ENCODE measurements at places on chromosomes 1 and 21. TPM values are rescaled to one million over a fixed set of nuclear protein-coding genes. Genes with fewer than 3 reads are reported as not detected.

DNA sequence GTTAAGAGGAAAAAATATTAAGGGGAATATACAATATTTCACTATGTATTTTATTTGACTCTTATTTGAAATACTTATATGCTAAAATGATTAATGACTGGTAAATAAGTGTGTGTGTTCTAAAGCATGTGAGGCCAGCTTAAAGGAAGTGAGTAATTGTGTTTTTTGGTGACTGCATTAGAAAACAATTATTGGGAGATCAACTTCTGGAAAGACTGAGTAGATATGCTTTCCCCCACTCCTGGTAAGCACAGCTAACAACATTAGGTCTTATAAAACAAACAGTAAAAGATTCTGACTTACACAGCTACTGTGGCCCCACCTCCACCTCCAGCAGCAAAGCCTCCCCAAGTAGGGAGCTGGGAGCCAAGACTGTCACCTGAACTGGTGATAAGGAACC is 403.0 kb downstream of the SRGAP2C start:
- no peak for DNase-seq

DNA sequence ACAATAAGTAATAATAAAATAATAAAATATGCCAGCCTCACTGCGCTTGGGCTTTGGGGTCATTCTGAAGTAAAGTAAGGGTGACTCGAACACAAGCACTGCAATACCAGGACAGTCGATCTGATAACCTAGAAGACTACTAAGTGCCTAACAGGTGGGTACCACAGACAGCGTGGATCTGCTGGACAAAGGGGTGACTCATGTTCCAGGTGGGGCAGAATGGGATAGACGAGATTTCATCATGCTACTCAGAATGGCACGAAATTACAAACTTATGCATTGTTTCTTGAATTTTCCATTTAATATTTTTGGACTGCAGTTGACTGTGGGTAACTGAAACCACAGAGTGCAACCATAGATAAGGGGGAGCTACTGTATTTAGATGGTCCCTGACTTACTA is 221.1 kb upstream of the GREM2 start:
- DNase-seq, result no peak

- DNase-seq, result no peak
These were observed 4.9 kb downstream of the ASPM start for GRCh38 chr1:197141575-197141974.

DNA sequence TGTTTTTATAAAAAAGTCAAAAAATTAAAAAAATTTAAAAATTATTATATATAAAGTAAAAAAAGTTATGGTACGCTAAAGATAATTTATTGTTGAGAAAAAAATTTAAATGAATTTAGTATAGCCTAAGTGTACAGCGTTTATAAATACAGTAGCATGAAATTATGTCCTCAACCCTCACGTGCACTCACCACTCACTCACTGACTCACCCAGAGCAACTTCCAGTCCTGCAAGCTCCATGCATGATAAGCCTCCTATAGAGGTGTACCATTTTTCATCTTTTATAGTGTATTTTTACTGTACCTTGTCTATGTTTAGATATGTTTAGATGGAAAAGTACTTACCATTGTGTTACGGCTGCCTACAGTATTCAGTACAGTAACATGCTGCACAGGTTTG is 5.1 kb downstream of the DISC1 start:
- DNase-seq, result no peak

- DNase-seq, result no peak
These were observed 277.9 kb downstream of the DNM3 start for GRCh38 chr1:172119184-172119583.

- no peak for DNase-seq
These were observed 1.7 kb upstream of the USP25 start for GRCh38 chr21:15728046-15728445.

MRPL39 gene
- polyA plus RNA-seq, result 59.4 TPM

Measured in heart right ventricle (tissue), 16 donors.